AG08395 (cell line): ENCODE measurements at places on chromosomes 5 and 9.

DNA sequence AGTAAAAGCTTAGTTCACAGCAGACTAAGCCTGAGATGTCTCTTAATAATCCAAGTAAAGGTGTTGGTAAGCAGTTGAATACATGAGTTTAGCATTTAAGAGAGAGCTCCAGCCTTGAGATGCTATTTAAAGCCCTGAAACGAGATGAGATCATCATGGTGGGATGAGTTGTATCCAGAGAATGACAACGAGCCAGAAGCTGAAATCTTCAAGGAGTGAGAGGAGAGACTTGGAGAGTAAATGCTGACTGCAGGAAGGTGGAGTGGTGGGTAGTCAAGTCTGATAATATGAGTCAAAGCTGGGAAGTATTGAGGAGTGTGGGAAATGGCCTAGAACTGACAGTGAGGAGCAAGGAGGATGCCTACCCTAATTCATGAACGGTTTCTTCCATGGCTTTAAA, 53.7 kb downstream of the PLAC8L1 start:
- DNase-seq = peak; percentile 62

- DNase-seq = no peak
These were observed 40.5 kb upstream of the TRIO start for GRCh38 chr5:14102666-14103065.

DNA sequence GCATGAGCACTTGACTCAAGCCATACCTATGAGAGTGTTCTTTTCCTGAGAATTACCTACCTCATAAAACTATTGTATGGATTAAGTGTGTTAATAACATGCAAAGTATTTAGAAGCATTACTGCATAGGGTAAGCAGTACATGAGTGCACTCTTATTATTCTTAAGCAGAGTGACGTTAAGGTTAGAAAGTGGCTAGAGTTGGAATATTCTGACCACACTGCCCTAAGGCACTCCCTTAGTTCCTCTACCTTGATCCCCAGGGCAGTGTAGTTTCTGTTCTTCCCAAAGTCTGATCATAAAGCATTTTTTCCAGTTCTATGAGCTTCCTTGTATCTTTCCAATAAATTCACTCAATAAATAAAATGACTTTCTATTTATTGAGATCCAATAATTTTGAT, 189.2 kb downstream of the PCSK1 start:
- DNase-seq = no peak

GRCh38 chr5:31047621-31048020, 145.9 kb upstream of the CDH6 start:
- no peak for DNase-seq

DNA sequence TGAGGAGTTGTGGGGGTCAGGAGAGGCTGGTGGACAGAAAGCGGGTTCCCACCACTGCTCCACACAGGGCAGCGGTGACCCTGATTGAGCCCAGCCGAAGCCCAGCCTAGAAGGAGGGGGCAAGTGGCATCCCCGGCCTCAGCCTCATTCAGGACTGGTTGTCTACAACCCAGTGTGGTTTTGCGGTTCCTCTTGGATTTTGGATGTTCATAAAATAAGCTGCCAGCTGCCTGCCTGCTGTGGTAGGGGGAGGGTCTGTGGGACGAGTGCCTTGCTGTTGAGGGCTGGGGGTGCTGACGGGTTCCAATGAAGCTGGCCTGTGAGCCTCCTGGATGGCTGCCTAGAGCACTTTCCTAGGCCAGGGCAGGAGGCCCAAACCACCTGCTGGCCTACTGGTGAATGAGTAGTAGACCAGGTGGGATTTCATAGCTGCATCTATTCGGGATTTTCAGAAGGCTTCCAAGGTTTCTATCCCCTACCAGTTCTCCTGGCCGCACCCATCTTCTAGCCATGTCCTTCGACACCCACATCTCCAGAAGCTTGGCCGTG, 102.4 kb downstream of the NDFIP1 start:
- DNase-seq = no peak

GRCh38 chr5:4198461-4198860, 602.8 kb downstream of the IRX1 start:
- DNase-seq = no peak

DNA sequence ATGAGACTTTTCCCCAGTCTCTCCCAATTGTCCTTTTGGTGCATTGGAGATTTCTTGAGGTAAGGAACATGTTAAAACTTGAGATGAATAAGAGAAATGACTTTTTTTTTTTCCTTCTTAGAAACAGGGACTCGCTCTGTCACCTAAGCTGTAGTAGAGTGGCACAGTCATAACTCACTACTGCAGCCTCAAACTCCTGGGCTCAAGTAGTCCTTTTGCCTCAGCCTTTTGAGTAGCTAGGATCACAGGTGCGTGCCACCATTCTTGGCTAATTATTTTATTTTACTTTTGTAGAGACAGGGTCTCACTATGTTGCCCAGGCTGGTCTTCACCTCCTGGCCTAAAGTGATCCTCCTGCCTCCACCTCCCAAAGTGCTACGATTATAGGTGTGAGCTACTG, 25.9 kb downstream of the CDC42SE2 start:
- no peak for DNase-seq

DNA sequence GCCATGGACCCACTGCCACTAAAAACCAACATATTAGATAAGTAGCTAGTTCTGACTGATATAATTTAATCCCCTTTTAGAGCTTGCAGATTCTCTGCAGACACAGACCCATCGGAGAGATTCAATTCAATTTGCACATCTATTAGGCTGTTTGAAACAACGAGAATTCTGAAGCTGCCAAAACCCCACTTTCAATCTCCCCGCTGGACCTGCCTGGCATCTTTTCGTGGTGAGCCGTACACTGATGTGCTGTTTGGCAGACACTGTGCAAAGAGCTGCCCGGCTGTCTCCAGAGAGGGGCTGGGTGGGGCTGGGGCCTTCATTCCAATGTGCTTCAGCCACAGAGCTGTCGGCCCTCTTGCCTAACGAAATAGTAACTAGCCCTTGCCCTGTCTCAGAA, 42.1 kb upstream of the FAM240B start:
- no peak for DNase-seq

- DNase-seq = no peak
These were observed 281.7 kb downstream of the SLCO4C1 start for GRCh38 chr5:102014371-102014770.

DNA sequence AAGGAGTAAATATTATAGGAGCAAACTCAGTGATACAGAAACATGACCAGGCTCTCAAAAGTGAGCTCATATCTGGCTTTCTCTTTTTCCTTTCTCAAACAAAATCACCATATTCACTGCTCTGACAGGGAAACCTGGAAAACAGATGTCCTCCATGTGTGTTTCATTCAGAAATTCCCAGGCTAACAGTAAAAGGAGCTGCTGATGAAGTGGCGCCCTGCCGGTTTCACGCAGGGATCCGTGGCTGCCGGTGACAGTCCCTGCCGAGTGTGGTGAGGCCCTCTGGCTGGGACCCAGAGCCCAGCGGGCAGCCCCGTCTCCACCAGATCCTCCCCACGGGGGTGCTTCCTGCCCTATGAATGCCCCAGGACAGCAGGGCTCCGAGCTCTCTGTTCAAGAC, 208.1 kb downstream of the GNA14 start:
- DNase-seq = peak; percentile 65

DNA sequence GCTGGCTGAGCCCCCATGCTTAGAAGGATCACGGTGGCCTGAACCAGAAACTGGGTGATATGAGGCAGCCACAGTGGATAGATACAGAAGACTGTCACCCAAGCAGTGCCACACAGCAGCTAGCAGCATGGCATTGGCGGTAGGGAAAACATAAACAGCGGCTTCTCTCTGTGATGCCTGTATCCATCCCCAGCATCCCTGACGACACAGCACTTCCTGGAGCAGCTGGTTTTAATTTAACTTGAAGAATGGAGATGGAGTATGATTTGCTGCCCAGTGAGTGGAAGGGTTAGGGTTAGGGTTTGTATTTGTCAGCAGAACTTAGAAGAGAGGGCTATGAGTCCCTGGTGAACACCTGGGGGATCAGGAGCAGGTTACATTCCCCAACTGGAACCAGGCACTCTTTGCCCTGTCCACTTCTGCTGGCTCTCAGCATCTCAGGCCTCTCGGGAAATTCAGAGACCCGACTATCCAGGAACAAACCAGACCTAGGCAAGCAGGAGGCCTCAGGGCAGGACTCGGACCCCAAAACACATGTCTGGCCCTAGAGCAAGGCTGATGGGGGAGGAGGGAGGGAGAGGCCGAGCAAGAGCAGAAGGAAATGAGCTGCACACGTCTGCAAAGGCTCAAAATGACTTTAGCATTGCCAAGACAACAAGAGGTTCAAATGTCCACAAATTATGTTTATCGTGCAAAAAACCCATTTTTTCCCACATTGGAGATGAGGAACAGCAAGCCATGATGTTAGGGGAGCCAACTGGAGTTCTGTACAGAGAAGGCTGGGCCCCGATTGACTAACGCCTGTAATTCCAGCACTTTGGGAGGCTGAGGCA, 6.5 kb upstream of the GGTA1 start:
- peak; percentile 24 for DNase-seq

DNA sequence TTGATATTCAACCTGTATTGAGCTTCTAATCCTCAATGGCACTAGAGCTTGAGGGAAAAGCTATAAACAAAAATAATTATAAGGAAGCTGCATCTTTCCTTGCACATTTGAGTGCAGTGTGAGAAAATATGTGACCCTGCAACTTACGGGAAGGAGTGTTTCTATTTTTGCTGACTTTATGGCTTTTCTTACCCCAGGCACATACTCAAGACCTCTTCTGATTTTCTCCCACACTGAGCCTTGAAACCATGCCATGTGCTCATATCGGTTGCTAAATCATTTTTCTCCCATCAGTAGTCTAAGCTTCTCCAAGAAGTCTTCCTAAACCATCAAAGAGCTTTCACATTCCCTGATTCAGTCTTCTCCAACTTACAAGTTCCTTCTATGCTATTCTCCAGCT, 91.5 kb downstream of the CDH6 start:
- no peak for DNase-seq

- DNase-seq = no peak
These were observed 36.8 kb upstream of the TEX48 start for GRCh38 chr9:114718801-114719221.

- DNase-seq = no peak
These were observed 102.2 kb upstream of the CLINT1 start for GRCh38 chr5:157961176-157961575.

GRCh38 chr5:138927979-138928378, 52.8 kb upstream of the LRRTM2 start:
- no peak for DNase-seq

DNA sequence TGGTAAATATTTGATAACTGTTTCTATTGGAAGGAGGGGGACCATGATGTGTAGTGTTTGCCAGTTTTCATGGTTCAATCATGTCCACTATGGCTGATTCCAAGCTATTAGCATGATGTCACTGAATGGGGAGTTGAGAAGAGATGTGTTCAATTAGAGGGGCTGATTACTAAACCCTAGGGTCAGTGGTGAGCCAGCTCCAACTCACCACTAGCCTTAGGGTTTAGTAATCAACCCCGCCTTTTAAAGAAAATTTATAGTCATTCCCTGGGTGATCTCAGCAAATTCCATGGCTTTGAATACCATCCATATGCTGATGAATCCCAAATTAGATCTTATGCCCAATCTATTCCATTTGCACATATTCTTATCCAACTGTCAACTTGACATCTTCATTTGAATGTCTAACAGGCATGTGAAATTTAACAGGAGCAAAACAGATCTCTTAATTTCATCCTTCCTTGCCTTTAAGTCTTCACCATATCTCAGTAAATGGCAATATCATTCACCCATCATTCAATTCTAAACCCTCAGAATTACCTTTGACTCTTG, 98.8 kb downstream of the GCNT1 start:
- peak; percentile 73 for DNase-seq

- DNase-seq = peak; percentile 64
These were observed 214.9 kb upstream of the WWC1 start for GRCh38 chr5:168076561-168076991.

DNA sequence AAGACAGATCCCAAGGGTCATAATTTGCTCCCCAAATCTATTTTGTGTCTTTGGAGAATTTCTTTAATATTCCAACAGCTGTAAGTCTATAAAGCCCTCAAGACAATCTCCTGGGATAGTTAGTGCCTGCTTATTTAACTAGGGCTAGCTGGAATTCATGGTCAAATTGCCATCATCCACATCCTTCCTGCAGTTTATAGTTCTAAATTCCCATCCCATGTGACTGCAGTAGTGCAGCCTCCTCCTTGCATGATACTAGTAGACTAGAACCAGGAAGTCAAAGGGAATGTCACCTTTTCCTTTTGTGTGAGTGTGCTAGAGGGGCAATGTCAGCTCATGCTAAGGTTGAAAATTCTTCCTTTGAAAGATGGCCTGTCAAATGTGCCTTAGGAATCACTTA, 214.8 kb upstream of the PIK3R1 start:
- DNase-seq = no peak

GRCh38 chr5:125409234-125409860, 662.9 kb upstream of the ZNF608 start:
- no peak for DNase-seq

GRCh38 chr9:87292449-87293191, 205.0 kb upstream of the DAPK1 start:
- no peak for DNase-seq

DNA sequence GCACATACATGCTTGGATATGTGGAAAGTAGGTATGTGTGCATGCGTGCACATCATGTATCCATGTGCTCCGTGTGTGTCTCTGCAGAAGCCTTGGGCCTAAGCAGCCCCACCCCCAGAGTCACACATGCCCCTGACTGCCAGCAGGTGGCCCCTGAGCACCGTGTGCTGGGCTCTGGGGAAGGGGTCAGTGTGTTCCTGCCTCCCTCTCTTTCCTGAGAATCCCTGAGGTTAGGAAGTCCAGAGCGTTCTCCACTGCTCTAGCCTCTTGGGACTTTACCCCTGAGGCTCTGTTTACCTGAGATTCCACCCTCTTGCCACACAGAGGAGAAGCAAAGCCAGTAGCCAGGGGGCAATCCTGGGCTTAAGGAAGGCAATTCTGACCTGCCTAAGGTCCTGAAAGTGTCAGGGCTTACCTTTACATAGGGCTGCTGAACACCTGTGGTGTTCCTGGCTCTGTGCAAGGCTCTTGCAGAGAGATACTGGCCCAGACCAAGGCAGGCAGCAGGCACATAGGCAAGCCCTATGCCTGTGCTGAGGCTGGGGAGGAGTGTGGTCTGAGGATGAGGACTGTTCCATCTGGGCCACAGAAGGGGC, 207.3 kb downstream of the TMEM38B start:
- no peak for DNase-seq

GRCh38 chr5:130109152-130109551, 204.9 kb downstream of the CHSY3 start:
- DNase-seq = peak; percentile 41

- DNase-seq = no peak
These were observed 1.6 kb downstream of the CEMIP2 start for GRCh38 chr9:71766663-71767062.

DNA sequence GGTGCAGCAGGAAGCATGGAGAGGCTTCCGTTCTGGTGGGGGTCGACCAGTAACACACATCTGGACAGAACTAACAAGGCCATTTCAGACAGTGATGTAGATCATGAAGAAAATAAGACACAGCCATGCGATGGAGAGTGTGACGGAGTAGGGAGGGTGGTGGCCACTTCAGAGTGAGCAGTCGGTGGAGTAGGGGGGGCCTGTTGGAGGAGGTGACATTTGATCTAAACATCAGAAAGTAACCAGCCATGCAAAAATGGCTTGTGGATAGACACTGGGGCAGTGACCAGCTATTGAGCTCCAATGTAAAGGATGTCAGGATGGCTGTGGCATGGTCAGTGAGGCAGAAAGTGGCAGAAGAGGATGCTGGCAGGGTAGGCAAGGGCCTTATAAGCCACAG, 65.9 kb downstream of the PPARGC1B start:
- DNase-seq = no peak
